ENCODE measurements at places on chromosomes 5 and 9.
A peak's percentile ranks its signal among the peaks of the same experiment; 100 is the strongest.

DNA sequence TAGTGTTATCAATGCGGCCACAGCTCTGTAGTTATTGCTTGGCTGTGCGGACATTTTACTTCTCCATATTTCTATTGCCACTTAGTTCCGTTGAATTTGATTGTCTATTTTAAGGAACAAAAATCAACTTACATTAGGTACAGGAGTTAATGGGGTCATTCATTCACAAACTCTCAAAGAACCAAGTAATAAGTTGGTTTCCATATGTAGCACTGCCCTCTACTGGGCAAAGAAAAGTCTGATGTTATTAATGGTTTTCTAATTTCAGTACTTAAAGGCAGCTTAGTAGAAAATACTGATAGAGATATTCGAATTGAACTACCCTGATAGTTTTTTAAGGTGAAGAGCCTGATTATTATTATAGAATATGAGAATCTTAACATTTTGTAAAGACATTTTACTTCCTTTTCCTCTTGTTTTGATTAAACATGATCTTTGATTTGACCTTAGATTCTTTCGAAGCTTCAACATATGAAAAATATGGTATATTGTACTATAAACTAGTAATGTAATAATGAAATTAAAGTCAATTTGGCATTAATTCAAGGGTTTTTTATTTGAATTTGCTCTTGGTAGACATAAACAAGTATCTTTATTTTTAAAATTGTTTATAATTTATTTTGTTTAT lies 119.5 kb upstream of the CTNND2 start:
- no peak for DNase-seq

GRCh38 chr9:112921549-112921948 lies 30.9 kb upstream of the SLC46A2 start:
- peak; percentile 15 for DNase-seq

DNA sequence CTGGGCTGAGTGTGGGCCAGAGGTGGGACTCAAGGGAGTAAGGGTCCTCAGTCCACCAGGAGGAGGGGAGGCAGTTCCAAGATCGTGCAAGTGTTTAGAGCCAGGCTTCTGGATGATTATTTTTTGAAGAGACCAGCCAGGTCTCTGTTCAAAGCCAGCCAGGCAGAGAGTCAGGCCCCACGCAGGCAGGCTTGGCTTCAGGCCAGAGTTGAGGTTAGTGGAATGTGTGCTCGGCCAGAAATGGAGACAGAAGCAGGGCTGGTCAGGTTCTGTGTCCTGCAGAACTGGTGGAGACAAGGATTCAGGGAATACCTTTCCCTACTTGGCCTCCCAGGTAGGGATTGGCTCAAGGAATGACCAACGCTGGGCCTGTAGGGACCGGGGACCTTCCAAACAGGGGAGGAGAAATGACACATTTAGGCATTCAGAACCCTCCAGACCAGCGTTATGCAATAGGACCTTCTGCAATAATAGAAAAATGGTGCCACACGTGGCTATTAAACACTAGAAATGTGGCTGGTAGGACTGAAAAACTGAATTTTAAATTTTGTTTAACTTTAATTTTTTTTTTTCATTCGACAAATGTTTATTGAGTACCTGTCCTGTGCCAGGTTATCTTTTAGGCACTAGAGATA lies 106.2 kb downstream of the CMYA5 start:
- DNase-seq = no peak

GRCh38 chr9:78605041-78606000 lies 308.4 kb downstream of the PSAT1 start:
- no peak for DNase-seq

- DNase-seq = no peak
Observed at GRCh38 chr9:110185806-110186205, 22.2 kb downstream of the C9orf152 start.

DNA sequence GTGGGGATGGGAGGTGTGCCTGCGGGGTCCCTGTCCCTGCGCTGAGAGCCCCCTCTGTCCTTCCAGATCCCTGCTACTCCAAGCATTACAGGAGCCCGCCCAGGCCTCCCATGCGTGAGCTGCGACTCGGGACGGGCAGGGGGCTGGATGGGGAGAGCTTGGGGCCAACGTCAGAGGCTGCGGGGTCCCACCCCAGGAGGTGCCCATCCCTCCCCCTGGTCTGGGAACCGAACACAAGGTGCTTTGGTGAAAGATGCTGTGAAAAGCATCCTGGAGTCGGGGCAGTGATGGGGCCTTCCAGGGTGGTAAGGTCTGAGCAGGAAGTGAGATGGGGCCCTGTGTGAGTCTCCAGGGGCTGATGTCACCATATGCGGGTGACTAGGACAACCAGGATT lies 2.7 kb downstream of the LCN9 start:
- no peak for DNase-seq

DNA sequence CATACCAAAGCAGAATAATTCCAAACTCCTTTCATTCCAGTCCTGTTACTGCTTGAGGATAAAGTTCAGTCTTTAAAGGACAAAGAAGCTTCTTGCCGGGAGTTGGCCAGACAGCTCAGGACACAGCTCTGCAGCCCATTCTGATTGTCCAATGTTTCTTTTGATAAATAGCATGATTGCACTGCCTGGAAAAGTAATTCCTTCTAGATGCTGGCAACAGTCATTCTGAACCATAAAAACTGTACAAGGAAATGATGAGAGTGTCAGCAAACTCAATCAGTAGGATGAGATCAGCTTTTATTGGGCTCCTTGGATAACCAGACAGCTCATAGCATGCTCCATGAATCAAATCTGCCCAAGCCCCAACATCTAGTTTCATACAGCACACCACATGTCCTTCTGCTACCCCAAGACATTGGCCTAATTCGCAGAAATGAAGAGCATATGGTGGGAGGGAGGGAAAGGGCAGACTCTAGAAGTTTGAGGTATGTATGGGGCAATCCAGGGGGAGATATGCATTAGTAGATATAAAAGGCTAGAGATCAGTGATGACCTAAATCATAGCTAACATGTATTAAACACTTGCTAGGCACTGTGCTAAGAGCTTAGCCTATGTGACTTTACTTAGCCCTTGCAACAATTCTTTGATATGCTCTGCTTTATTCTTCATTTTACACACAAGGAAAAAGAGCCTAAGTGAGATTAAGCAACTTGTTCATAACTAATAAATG lies 219.9 kb upstream of the NREP start:
- no peak for DNase-seq

- DNase-seq = no peak
Observed at GRCh38 chr5:158080112-158080511, 221.2 kb upstream of the CLINT1 start.

DNA sequence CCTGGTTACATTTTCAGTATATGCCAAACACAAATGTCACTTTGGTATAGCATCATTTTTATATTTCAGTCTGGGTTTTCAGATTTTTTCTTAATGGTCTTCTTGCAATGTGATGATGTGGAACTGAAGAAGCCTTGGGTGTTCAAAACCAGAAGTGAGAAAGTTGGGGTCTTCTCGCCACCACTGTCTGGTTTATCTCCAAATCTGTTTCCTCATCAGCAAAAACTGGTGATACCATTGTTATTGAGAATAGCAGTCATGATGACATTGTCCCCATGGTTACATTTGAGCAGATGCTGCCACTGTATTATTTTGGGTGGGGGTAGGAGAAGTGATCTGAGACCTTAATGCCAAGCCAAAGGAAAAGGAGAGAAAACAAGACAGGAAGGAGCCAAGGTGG lies 85.9 kb upstream of the MAP3K1 start:
- no peak for DNase-seq

GRCh38 chr5:82358457-82358856 lies 80.3 kb upstream of the RPS23 start:
- no peak for DNase-seq

DNA sequence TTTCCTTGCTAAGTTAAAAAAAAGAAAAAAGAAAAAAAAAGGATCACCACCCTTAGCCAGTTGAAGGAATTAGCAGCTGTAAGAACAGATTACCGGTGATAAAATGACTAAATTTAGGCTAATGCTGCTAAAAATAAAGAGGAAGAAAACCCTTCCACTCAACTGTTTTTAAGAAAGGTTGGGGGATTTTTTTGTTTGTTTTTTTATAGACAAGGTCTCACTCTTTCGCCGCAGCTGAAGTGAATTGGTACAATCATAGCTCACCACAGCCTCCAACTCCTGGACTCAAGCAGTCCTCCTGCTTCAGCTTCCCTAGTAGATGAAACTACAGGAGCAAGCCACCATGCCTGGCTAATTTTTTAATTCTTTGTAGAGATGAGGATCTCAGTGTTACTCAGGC lies 101.7 kb downstream of the SNCAIP start:
- DNase-seq = no peak

DNA sequence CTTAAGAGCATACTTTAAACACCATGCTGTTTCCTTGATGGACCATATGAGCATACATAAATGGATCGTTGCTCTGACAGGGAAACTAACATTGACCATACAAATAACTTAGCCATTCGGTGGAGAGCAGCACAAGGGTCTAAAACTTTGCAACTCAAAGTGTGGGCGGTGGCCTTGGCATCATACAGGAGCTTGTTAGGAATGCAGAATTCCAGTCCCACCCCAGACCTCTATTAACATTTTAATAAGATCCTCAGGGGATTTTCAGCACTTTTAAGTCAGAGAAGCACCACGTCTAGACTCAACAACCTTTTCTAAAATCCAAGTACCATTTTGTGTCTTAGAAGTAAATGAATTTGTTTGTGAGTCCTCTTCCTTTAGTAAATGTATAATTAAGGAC lies 260.9 kb downstream of the EBF1 start:
- no peak for DNase-seq

- no peak for DNase-seq
Observed at GRCh38 chr9:125593581-125594222, 113.3 kb downstream of the MAPKAP1 start.

GRCh38 chr5:83343299-83343698 lies 128.2 kb upstream of the VCAN start:
- DNase-seq = no peak

GRCh38 chr5:154485850-154486426 lies 7.9 kb upstream of the HAND1 start:
- DNase-seq = no peak

DNA sequence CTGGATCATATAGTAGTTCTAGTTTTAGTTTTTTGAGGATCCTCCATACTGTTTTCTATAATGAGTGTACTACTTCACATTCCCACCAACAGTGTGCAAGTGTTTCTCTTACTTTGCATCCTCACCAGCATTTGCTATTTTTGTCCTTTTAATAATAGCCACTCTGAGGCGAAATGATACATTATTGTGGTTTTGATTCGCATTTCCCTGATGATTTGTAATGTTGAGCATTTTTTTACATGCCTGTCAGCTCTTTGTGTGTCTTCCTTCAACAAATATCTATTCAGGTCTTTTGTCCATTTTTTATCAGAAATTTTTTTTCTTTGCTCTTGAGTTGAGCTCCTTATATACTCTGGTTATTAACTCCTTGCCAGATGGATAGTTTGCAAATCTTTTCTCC lies 114.0 kb downstream of the ADAMTSL1 start:
- no peak for DNase-seq

DNA sequence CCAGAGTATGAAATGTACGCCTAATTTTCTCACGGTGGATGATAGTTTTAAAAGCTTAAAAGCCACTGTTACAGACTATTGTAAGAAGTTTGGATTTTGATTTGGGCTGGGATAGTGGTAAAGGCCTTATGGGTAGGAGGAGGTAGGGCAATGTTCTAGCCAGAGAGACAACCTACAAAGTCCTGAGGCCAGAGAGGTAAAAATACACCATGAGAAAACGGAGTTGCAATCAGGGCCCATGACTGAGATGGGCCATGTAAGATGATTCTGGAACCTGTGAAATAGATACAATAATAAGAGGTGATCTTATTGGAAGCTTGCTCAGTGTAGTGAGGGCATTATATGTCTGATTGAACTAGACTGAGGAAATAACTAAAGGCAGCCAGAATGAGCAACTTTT lies 188.8 kb downstream of the RFX3 start:
- no peak for DNase-seq

GRCh38 chr9:37083654-37084053 lies 36.7 kb upstream of the ZCCHC7 start:
- DNase-seq = no peak

DNA sequence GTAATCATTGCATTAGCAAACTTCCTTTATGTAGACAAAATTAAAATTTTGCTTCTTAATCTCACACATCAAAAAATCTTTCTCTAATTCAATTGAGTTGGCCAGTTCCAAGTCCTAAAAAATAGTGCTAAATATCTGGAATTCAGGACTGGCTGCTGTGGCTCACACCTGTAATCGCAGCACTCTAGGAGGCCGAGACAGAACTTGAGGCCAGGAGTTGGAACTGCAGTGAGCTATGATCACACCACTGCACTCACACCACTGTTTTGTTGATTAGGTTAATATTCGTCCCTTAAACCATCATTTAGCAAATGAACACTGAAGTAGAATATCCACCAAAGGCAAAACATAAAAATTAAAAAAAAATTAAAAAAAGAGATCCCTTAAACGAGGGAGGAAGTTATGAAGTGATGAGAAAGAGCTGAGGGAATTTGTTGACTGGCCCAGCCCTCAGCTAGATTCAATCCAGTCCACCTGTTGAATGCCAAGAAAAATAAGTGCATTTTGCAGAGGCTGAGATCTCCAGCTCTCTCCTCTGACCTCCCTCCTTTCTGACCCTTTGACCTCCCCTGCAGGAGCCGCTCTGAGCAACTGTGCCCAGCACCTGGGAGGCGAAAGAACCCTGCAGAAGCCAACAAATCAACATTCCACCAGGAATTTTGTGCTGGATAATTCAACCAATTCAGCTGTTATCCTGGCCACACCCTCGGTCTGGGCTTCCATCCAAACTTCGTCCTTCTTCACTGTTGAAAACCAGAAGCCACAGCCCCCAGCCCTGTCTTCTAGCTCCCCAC lies 96.8 kb downstream of the OR2K2 start:
- no peak for DNase-seq

DNA sequence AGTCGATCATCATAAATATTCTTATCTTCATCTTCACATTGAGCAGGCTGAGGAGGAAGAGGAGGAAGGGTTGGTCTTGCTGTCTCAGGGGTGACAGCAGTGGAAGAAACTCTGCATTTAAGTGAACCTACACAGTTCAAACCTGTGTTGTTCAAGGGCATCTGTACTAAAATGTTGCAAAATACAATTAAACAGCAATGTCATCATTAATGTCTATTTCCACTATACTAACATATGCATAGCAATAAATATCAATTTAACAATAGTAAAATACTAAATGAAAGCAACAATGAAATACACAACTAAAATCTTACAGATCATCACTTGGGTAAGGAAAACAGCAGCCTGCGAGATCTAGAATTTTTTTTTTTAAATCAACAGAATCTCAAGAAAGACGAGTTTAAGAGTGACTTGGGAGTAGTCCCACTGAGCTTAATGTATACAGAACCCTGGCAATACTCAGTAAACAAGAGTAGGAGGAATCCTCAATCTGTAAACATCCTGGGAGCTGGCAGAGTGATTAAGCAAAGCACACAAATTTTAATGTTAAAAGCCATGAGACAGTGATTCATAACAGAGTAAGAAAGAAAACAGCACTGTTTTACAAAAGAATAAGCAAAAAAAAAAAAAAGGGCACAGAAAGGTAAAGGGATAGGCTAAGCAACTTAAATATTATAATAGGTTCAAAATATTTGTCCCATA lies 10.0 kb downstream of the HOMER1 start:
- DNase-seq = no peak

- no peak for DNase-seq
Observed at GRCh38 chr5:158287643-158288271, 428.8 kb upstream of the CLINT1 start.

- no peak for DNase-seq
Observed at GRCh38 chr9:94868464-94868863, 142.0 kb downstream of the AOPEP start.

GRCh38 chr5:123571927-123572326 lies 60.0 kb downstream of the CSNK1G3 start:
- no peak for DNase-seq
